ENCODE measurements at places on chromosomes 16 and 17.

DNA sequence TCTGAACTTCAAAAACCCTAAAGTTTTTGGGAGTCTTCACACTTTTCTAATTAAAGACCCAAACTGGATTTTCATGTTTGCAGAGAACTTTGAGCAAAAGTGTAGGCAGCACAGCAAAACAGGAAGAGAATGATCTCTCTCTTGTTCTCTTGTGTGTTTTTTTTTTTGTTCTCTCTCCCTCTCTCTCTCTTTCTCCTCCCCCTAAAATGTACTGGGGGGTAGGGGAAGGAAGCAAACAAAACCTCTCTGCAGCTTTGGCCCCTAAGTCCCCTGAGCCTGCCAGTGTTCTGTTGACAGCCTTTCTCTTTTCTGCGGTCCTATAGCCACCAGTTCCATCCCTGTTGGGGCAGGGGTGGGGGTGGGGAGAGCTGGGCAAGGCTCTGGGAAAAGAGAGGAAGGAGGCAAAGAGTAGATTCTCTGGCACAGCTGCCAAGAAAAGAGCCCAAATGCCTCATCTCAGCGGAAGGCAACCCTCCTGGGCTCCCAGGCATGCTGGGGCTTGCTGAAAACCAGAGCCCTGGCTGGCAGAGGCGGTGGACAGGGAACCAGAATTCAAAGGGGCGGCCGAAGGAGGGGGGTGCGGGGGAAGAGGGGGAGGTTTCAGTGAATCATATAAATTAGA, 295.3 kb downstream of the SOX9 start:
- DNase-seq, result no peak

GRCh38 chr16:28513484-28514181, 7.0 kb upstream of the IL27 start:
- peak; percentile 3 for DNase-seq

GRCh38 chr17:62797959-62798358, 10.2 kb downstream of the MARCHF10 start:
- no peak for DNase-seq

DNA sequence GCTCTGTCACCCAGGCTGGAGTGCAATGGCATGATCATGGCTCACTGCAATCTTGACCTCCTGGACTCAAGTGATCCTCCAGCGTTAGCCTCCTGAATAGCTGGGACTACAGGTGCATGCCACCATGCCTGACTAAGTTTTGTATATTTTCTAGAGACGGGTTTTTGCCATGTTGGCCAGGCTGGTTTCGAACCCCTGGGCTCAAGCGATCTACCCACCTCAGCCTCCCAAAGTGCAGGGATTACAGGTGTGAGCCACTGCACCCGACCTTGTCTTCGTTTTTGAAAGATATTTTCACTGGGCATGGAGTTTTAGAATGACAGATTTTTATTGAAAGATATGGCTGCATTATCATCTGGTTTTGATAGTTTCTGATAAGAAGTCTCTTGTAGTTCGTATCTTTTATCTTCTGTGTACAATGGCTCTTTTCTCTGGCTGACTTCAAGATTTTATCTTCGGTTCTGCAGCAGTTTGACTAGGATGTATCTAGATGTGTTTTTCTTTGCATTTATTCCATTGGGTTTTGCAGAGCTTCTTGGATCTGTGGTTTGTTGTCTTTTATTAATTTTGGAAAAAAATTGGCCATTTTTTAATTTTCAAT, 14.6 kb downstream of the ADGRG5 start:
- no peak for DNase-seq

DNA sequence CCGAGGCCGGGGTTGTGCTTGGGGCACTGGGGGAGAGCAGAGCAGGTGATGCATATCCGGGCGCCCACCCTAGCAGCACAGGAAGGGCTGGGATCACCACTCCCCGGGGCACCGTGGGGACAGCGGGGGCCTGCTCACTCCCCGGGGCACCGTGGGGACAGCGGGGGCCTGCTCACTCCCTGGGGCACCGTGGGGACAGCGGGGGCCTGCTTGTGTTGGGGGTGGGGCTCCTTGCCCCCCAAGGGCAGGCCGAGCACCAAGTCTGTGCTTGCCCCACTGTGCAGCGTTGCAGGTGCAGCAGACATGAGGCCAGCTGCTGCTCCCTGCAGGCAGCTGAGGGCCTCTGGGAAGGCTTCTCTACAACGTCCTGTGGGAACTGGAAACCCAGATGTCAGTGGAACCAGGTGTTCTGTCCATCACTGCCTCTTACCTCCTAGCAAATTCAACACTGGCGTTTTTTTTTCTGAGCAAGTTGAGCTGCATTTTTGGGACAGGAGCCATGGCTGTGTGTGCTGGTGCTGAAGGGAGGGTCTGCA, 25.0 kb upstream of the ZNF750 start:
- DNase-seq, result no peak

GRCh38 chr17:35932586-35932985, 2.0 kb upstream of the RDM1 start:
- DNase-seq, result no peak

DNA sequence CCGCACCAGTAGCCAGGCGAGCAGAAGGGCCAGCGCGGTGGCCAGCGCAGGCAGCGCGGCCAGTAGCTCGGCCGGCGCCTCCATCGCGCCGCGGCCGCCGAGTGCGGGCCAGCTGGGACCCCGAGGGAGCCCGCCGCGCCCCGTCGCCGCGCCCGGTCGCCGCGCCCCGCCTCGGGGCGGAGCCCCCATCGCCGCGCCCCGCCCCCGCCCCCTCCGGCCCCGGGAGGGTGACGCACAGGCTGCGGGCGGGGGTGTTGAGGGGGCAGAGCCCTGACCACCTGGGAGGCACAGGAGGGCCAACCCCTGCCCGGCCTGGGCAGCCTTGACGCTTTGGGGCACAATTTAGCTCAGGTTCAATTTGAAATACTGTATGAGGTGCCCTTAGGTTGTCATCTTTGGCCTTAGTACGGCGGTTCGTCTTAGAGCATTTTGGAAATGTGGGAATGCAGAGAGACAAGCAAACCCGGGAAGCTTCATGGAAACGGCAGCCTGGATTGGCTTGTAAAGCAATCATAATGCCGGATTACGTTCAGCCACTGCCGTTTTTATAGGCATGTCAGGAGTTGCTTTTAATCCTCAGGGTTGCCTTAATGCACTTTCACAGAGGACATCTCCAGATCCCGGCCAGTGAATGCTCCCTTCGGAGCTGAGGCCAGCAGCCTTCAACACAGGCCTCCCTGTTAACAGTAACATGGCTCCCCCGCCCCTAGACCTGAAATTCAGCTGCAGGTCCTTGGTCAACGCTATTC, at the start of gene MXRA7:
Gene MXRA7 (minus strand): TSS at position 103 of the 749 bp plus-strand sequence. CDS start 19 bp downstream, at position 84.
- no peak for DNase-seq

DNA sequence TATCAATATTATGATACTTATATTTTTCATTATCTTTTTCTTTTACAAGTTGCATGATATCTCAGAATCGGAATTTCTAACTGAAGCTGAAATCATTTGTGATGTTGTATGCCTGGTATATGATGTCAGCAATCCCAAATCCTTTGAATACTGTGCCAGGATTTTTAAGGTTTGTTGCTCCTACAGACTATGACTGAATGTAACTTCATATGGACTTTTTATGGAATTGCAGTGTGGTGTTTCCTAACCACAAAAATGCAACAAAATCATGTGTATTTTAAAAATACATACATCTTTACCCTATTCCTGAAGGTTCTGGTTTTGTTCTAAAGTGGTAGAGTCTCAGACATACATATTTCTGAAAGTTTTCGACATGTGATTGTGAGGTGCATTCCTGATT, 58.8 kb upstream of the RHBDL3 start:
- DNase-seq, result no peak

DNA sequence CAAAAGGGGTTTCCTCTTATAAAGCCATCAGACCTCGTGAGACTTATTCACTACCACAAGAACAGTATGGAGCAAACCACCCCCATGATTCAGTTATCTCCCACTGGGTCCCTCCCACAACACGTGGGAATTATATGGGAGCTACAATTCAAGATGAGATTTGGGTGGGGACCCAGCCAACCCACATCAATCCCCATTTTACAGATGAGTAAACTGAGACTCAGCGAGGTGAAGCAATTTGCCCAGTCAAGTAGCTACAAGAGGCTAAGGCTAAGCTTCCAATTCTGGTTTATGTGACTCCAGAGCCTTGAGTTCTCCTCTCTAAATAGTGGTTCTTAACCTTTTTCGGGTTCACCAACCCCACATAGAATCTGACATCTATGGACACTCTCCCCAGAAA, 8.8 kb downstream of the CD300A start:
- no peak for DNase-seq

DNA sequence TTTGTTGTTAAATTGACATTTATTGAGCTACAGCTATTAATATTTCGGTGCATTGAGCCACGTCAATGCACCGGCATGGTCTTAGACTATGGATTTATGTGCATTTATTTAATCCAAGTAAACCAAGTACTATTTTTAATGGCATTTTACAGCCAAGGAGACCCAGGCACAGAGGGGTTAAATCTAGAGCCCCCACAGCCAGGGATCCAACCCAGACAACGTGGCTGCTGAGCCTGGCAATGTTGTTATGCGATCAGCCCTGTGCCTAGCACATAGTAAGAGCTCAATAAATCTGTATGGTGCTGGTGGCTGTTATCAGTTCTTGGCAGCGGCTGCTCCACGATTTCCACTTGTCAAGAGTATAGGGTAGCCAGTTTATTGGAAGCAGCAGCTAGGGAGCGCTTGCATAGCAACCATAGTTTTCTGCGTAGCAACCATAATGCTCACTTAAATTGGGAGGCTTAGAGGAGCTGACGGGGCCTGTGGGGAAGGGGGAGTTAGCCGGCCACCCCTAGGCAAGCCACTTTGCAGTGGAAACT, 541 bp upstream of the RBBP6 start:
- DNase-seq, result no peak

- DNase-seq, result no peak
Measured at GRCh38 chr17:8754890-8755289, 3.5 kb downstream of the SPDYE4 start.

DNA sequence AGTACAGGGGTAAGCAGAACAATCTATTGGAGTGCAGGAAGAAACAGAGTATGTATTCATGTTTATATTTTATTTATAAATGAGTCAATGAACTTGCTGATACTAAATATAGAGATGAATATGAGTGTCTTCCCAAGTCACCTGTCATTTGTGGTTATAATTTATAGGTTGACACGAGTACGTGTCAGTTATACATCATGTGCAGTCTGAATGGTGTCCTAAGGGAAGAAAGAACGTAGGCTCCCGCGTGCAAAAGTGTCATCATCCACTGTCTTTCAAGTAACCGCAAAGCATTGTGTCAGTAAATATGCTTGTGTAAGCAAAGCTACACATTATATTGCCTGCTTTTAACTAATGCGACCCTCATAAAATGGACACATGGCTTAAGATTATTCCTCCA, 786.1 kb downstream of the KCNJ2 start:
- no peak for DNase-seq
